ENCODE measurements at places on chromosomes 6 and 20. TPM values are rescaled to one million over a fixed set of nuclear protein-coding genes. Genes with fewer than 3 reads are reported as not detected.

DNA sequence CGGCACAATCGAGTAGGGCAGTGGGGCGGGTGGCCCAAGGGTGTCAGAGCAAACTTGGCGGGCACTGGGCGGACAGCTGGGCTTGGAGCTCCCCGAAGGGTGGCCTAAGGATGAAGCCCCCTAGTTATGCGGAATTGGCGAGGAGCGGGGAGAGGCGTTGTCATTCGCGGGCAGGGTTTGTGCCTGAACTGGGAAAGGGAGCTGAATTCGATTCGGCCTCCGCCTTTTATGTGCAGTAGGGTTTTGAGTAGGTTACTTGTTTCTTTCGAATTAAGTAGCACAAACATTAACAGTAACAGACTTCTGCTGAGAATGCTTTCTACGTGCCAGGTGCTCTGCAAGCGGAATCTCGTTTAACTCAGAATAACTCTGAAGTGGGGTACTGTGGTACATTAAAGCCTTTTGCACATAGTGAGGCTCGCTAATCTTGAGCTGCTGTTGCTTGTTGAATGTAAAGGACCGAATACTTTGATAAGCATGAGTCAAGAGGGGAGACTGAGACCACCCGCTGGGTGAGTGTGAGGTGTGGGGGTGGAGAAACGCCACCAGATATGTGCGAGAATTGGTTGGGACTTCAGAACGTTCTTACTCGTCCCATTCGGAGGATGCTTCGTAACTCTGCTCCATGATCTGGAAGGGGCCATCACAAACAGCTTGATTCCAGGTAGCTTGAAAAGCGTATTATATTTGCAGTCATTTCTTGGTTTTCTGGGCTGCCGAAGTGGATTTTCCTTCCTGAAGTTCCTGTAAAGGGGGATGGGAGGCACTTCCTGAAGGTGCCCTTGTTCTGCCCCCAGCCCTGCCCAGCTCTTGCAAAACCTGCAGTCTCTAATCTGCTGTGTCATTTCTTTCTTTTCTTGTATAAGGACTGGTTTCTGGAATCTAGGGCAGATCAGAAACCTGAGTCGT, 833 bp downstream of the RAB5IF start:
- no peaks in the 10 kb centered on the region for H3K27me3 ChIP-seq
- H3K4me1 ChIP-seq = peaks cover 6% of the 10 kb centered on the region
- H3K36me3 ChIP-seq = no peaks in the 10 kb centered on the region
- no peak overlapping the region for H3K27ac ChIP-seq

- no peaks in the 10 kb centered on the region for H3K27me3 ChIP-seq
- H3K4me3 ChIP-seq = no peak overlapping the region
- no peak for DNase-seq
- H3K4me1 ChIP-seq = peaks cover 5% of the 10 kb centered on the region
- H3K36me3 ChIP-seq = no peaks in the 10 kb centered on the region
Measured at GRCh38 chr6:16108921-16109658, 19.8 kb upstream of the MYLIP start.

DNA sequence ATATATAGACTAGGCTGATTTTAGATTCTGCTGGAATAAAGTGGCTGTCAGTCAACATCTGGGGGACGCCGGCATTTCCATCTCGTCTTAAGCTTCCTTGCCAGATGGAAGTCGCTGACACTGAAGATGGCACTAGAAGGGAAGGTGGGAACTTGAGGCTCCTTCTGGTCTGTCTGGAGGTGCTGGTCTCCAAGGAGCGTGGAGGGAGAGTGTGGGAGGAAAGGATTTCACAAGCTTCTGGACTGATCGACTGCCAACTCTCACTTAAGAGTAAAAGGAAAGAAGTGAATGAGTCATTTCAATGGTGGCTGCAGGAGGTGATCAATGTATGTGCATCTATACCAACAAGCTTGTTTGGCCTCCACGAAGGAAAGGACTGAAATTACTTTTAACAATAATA, 40.4 kb downstream of the DUSP22 start:
- no peak overlapping the region for H3K4me3 ChIP-seq
- DNase-seq = no peak
- peaks cover 2% of the 10 kb centered on the region for H3K4me1 ChIP-seq
- no peak overlapping the region for H3K27ac ChIP-seq

GRCh38 chr20:57576002-57576401, 15.1 kb downstream of the PCK1 start:
- H3K4me1 ChIP-seq = no peaks in the 10 kb centered on the region
- H3K27ac ChIP-seq = no peak overlapping the region
- no peak for DNase-seq
- no peak overlapping the region for H3K4me3 ChIP-seq

DNA sequence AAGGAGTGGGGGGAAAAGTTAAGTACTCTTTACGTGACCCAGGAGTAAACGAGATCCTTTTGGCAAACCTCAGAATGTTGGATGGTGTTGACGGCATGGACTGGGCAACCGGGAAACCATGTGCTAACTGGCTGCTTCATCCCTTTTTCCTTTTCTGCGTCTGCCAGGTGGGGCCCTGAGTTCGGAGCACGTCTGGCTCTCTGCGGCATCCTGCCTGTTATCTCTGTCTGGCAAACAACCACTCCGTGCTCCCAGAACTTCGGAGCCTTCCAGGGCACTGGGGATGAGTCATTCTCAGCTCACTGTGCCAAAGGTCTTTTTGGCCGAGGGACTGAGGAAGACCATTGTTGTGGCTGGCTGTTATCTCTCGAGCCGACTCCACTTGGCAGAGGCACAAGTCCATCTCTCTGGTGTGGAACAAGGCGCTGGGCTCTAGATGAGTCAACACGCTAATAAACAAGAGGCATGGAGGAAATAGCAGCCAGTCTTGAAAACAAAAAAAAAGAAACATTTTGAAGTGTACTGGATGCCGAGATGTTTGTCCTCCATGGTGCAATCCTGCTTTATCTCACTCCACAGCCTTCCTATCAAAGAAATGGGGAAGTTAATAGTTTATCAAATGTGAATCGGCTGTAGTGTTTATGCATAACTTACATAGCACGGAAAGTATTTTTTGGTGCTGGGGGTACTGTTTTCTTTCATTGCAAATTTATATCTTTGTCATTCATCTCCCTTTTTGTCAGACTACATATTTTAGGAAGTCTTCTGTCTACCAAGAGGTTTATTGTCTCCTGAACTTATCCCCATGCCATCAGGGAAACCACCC, 64.6 kb upstream of the TXNDC5 start:
- H3K27ac ChIP-seq = no peak overlapping the region
- DNase-seq = peak; percentile 79
- H3K4me3 ChIP-seq = no peak overlapping the region

DNA sequence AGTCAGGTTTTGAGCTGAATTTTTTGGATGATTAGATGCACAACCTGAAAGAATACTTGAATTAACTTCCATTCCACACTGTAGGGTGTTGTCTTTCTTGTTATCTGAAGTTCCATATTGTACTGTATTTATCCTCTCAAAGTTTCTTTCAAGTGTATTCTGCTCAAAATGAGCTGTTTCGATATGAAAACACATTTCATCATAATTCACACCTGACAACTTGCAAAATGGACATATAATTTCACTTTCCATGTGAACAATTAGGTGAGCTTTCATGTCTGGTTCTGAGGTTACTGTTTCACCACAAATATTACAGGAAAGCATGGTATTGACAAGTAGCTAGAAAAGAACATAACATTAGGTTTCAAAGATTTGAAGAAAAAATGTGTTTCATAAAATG, 1.7 kb downstream of the ZUP1 start:
- H3K4me1 ChIP-seq = no peaks in the 10 kb centered on the region
- DNase-seq = no peak
- no peak overlapping the region for H3K4me3 ChIP-seq
- H3K27ac ChIP-seq = no peak overlapping the region
- no peaks in the 10 kb centered on the region for H3K27me3 ChIP-seq

The NRN1 gene
- 3.8 TPM for polyA plus RNA-seq

The GLO1 gene
- polyA plus RNA-seq = 94.3 TPM

DNA sequence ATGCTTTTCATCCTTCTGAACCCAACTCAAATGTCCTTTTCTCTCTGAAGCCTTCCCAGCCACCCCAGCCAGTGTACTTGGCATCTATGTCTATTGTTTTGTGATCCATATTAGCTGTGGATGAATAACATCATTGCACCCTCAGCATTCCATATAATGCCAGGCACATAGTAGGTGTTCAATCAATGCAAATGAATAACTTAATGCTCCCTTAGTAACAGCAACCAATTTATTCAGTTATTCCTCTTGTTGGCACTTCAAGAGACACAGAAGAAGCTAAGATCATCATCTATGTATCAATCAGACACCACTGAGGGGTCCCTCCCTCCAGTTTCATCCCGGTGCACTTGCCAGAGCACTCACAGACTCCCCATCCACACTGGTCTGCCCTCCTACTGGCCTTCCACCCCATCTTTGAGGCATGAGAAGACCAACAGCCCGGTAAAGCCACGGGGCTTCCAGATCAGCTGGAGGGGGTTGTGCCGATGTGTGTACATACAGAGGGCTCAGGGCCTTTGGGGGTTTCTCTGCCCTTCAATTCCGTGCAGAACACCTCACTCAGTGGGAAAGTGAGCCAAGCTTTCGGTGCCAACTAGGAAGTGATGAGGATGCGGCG, 2.4 kb upstream of the TAF8 start:
- DNase-seq = peak; percentile 75
- H3K36me3 ChIP-seq = no peaks in the 10 kb centered on the region
- peaks cover 2% of the 10 kb centered on the region for H3K4me1 ChIP-seq

- peaks cover 7% of the 10 kb centered on the region for H3K36me3 ChIP-seq
- H3K27ac ChIP-seq = no peak overlapping the region
- no peak overlapping the region for H3K4me3 ChIP-seq
Measured at GRCh38 chr6:161117308-161117707, 125.7 kb downstream of the MAP3K4 start.

The SLC52A3 gene
- polyA plus RNA-seq = 0.25 TPM

DNA sequence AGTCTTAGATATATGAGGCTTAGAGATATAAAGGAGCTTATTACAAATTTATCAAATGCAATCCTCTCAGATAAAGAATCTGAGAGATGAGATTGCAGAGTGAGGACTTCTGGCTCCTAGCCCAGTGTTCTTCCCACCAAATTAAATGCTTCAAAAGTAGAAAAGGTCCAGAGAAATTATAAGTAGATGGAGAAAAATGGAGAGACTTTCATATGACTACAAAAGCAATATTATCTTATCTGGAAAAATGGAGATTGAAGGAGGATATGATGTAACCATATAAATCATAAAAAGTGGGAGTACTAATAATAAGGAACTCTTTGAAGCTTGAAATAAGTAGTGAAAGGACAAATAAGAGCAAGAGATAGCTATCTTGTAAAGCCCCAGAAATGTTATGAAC, 2.8 kb downstream of the KCTD20 start:
- no peak overlapping the region for H3K27ac ChIP-seq
- H3K36me3 ChIP-seq = no peaks in the 10 kb centered on the region
- no peaks in the 10 kb centered on the region for H3K27me3 ChIP-seq
- H3K4me3 ChIP-seq = no peak overlapping the region

DNA sequence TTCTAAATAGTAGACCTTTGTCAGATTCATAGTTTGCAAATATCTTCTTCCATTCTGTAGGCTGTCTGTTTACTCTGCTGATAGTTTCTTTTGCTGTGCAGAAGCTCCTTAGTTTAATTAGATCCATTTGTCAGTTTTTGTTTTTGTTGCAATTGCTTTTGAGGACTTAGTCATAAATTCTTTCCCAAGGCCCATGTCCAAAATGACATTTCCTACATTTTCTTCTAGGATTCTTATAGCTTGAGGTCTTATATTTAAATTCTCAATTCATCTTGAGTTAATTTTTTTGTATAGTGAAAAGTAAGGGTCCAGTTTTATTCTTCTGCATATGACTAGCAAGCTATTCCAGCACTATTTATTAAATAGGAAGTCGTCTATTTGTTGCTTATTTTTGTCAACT, 287.0 kb downstream of the PACRG start:
- H3K36me3 ChIP-seq = no peaks in the 10 kb centered on the region
- H3K4me1 ChIP-seq = no peaks in the 10 kb centered on the region
- no peaks in the 10 kb centered on the region for H3K27me3 ChIP-seq

The SLC17A9 gene
- 5.3 TPM for polyA plus RNA-seq

DNA sequence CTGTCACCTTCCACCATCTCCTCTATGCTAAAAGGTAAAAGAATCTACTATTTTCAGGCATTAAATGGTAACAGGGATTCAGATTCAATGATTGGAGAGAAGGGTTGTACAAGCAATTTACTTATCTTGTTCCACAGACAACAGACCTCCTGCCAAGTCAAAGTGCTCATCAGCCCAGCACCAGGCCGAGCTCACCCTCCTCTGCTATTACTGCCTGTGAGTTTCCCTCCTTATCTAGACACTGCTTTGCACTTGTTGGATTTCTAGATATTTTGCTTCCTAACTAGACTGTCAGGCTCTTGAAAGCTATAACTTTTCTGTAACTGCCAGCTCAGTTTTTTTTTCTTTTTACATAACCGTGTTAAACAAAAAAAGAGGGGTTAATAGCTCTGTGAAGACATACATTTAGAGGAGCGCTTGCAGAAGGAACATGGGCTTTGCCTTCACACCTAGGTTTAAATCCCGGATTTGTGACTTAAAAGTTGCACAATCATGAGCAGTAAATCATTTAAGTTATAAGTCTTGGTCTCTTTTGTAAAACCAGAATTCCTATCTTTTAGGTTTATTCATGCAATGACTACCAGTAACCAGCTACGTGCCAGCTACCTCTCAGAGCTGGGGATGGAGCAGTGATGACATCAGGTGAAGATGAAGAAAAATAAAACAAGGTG, 1.1 kb upstream of the FAM162B start:
- H3K4me1 ChIP-seq = no peaks in the 10 kb centered on the region
- no peaks in the 10 kb centered on the region for H3K36me3 ChIP-seq
- no peaks in the 10 kb centered on the region for H3K27me3 ChIP-seq
- no peak for DNase-seq

The SIRPB1 gene
- 0.36 TPM for polyA plus RNA-seq

DNA sequence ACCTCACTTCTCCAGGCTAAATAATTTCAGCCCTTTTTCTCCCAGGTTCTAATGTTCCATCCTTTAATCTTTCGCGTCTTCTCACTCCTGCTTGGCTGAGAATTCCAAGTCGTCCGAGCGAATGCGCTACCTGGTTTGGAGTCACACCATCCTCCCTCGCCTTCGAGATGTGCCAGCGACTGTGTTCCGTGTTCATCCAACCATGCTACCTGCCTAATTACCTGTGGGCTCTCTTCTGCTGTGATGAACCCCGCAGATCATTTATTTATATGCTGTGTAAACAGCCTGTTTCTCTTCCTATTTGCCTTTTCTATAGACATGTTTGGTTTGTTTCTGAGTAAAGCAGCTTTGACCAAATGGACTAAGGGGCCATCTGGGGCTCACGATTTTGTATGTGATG, 83.5 kb upstream of the TMEM181 start:
- no peaks in the 10 kb centered on the region for H3K27me3 ChIP-seq
- H3K27ac ChIP-seq = no peak overlapping the region
- H3K36me3 ChIP-seq = no peaks in the 10 kb centered on the region
- H3K4me3 ChIP-seq = no peak overlapping the region
- H3K4me1 ChIP-seq = no peaks in the 10 kb centered on the region
- DNase-seq = no peak

GRCh38 chr20:32522526-32522775, 62.7 kb downstream of the NOL4L start:
- no peak overlapping the region for H3K27ac ChIP-seq
- H3K36me3 ChIP-seq = no peaks in the 10 kb centered on the region
- H3K4me3 ChIP-seq = no peak overlapping the region
- peak; percentile 38 for DNase-seq
- no peaks in the 10 kb centered on the region for H3K4me1 ChIP-seq
- H3K27me3 ChIP-seq = no peaks in the 10 kb centered on the region
